ENCODE measurements at places on chromosomes 2 and 18.

DNA sequence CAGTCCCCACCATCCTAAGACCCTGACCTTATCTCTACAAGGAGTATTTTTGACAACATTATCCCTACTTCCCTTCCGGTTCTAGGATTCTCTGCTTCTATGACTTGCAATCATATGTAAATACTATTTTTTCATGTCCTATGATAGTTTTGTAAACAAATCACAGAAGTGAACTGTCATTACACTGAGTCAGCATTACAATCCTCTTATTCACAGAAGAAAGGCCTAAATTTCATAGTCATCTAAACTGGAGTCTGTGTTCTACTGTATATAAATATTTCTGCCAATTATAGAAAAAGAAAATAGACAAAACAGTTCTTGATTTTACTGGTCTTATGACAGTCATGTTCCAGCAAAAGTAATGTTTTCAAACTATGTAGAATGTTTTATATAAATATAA lies 265.1 kb downstream of the NCKAP5 start:
- DNase-seq = no peak

GRCh38 chr2:206230060-206230762 lies 44.3 kb upstream of the ZDBF2 start:
- DNase-seq = no peak

DNA sequence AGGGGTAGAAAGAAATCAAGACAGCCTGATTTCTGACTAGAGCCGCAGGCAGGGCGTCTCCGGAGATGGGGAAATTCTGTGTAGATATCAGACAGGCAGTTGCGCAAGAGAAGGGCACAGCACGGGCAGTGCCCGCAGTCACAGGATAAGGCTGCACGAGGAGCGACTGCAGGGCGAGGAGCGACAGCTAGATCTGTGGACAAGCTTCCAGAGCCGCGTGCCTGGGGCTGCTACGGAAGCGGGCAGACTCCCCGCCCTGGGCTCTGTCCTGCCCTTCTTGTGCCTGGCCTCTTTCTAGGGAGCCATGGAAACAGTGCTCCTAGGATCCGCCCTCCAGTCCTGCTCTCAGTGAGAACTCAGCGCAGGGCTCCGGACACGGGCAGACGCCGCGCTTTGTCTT lies 12.6 kb downstream of the MC5R start:
- DNase-seq = no peak

GRCh38 chr18:35524226-35524625 lies 26.5 kb upstream of the INO80C start:
- no peak for DNase-seq

- DNase-seq = no peak
Observed at GRCh38 chr2:174692256-174692919, 71.9 kb downstream of the CHRNA1 start.

Measured in activated naive CD4-positive, alpha-beta T cell treated with Interleukin-2 at 50 U/mL for 16 hours (primary cell).